ENCODE measurements at places on chromosomes 1 and 21.
A peak's percentile ranks its signal among the peaks of the same experiment; 100 is the strongest.

DNA sequence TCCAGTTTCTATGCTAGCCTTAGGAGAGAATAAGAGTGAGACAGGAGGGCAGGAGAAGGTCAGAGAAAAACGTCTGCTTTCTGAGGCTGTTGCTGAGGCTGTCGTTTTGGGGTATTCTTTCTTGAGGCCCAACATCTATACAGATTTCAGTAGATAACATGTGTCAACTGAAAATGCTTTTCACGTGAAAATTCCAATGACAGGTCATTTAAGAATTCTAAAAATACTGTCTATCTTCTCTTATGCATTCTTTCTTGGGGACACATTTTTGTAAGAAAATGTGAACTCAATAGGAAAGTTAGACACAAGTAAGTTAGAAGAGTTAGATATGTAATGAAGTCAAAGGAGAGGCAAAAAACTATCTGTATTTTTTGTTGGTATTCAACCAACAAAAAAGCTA, 150.8 kb downstream of the TGFB2 start:
- no peak for DNase-seq

- DNase-seq = no peak
Measured at GRCh38 chr1:58439946-58440345, 106.6 kb downstream of the OMA1 start.

GRCh38 chr1:55812281-55812680, 597.1 kb upstream of the USP24 start:
- DNase-seq = no peak

DNA sequence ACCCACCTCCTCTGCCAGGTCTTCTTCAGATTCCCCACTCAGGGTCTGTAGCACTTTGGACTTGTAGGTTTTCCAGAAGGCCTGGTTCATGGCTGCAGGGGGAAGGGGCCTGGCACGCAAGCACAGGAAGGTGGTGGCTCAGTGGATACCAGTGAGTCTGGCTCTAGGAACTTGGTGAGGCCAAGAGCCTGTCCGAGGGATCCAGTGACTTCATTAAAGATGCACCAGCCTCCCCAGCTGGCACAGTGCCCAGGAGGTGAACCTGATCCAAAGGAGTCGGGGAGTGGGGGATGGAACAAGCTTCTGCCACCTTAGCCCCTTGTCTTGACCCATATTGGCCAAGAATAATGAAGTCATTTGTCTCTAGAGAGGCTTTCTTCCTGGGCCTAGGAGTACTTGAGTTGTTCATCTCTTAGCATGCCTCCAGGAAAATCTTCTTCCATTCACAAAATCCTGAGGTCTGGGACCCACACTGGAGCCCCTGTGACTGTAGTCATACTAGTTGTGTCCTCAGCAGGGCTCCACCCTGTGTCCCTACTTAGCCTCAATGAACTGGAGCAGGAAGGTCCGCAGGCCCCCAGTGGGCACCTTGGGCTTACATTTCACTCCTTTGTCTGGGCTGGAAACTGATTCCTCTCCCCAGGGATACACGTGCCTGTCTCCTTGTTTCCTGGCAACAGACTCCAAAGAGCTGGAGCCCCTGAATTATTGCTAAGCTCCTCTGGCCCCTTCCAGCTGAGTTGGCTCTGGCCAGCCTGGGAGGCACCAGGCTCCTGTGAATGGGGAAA, at the start of gene C1orf232:
C1orf232 (minus strand) TSS at position 554 of the 788 bp plus-strand sequence; CDS start at position 90, 464 bp downstream.
- no peak for DNase-seq

DNA sequence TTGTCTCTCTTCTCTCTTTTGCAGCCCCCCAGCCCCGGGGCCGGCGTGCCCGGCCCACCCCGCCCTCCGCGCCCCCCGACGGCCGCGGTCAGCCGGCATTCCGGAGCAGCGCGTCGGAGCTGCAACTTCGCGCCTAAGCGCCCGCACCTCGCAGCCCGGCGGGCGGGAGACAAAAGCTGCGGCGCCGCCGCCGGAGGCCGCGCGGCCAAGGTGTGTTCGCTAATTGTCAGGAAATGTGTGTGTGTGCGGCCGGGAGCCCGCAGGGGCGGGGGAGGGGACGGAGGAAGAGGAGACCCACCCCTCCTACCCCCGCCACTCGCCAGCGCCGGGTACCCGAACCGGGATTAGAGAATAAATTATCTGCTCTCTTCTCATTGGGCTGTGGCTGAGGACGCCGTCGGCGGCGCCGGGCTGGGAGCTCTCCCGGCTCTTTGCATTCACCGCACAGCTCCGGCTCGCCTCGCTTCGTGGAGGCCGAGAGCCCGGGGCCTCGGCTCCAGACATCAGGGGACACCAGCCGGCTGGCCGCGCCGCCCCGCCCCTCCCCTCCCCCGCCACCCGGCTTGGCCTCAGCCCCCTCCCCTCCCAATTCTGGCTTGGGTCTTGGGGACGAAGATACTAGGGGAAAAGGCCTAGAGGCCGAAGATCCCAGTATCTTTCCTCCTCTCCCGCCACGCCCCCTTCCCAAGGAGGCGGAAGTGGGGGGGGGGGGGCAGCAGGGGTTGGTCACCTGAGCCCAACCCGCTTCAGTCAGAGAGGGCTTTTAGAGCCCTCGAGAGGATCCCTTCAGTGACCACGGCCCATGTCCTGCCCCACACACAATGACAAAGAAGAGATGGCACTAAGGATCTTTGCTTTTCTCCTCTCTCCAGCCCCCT, 1.3 kb upstream of the BLACAT1 start:
- peak; percentile 83 for DNase-seq

DNA sequence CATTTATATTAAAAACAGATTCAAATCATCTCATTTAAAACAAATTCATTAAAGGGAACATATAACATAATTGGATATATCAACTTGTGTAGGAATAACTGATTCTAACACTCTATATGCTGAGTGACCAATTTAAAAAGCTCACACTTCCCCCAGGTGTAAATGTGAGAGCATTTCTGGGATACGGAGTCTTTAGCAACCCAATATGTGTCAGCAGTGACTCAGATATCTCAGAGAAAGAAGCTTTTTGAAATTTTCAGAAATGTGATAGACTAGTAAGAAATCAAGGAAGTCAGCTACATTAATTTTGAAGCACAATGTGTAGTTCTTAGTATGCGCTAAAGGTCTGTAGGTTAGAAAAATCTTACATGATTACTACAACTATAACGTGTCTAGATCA, 87.9 kb upstream of the SERTAD4 start:
- no peak for DNase-seq

Data from cerebellum (tissue), 4 donors.